Activated T-cell treated with anti-CD3 and anti-CD28 coated beads for 4 hours (primary cell): ENCODE measurements at places on chromosomes 12 and 14.
A peak's percentile ranks its signal among the peaks of the same experiment; 100 is the strongest.

GRCh38 chr12:124736115-124737039, 127.3 kb downstream of the SCARB1 start:
- DNase-seq, result peak; percentile 50

DNA sequence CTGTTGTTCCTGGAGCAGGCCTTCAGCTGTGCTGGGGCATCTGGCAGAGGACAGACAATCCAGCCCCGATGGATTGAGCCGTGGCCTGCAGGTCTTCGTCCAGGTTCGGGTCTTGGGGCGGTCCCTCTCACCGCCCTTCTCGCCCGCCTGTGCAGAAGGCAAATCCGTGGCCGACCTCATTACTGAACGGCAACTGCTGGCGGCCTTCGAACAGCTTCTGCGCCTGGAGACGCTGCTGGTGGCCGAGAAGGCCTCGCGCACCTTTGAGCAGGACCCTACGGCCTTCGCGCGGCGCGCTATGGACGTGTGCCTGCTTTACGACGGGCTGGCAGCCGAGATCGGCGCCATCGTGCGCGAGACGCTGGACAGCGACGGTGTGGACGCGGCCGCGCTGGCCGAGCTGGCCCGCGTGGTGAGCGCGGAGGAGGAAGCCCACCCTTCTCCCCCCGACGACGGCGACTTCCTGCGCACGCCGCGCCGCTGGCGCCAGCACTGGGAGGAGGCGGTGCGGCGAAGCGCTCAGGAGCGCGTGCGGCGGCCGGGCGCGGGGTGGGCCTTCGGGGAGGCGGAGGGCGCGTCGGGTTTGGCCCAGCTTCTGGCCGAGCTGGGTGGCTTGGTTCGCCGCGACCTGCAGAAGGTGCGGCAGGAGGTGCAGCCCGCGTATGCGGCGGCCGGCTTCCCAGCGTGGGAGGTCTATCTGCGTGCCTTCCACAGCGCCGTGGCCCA, 7.6 kb downstream of the EXOC3L4 start:
- no peak for DNase-seq

GRCh38 chr12:26632756-26633155, 200.2 kb downstream of the ITPR2 start:
- no peak for DNase-seq

DNA sequence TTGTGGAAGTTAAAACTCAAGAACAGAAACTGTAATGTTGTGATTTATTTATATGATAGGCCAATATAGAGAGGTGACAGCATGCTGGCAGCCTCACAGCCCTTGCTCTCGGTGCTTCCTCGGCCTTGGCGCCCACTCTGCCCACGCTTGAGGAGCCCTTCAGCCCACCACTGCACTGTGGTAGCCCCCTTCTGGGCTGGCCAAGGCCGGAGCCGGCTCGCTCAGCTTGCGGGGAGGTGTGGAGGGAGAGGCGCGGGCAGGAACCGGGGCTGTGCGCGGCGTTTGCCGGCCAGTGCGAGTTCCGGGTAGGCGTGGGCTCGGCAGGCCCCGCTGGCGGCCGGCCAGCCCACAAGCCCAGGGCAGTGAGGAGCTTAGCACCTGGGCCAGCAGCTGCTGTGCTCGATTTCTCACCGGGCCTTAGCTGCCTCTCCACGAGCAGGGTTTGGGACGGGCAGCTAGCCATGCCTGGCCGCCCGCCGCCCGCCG, 65.8 kb upstream of the SLC8A3 start:
- DNase-seq, result no peak

- DNase-seq, result no peak
These were observed 186.4 kb downstream of the MSRB3 start for GRCh38 chr12:65464930-65465329.

- DNase-seq, result no peak
These were observed 112.0 kb upstream of the TMCC3 start for GRCh38 chr12:94762259-94762942.

DNA sequence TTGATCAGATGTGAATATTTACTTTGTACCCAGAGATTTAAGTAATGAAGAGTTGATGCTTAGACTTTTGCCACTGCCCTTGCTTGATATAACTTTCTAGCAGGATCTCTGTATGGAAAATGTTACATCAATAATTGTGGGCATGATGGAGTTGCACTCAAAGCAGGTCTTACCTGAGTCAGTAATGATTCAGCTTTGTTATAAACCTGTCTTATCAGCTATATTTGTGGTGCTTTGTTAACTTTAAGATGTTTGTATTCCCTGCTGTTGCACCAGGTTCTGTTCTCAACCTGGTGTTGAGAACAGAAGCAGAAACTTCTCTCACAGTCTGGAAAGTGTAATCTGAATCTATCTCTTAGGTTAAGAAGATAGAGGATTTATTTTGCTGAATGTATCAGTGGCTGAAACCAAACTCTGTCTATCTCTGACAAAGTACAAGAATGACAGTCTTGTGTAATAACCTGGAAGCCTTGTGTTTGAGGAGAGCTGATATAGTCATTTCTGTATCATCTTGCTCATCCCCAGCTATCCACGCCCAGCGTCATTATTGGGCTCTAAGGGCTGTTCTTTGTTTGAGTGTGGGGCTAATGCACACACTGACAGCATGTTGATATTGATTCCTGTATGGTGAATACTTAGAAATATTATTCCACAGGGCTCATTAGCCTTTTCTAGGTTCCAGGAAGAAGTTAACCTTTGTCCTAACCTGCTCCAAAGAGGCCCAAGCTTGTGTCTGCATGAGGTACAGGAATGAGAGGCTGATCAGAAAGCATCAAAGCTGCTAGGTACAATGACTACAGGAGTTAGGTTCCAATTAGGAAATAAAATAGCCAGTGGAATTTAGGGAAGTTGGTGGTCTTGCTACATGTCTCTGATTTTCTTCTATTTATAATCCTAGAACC, 3.6 kb downstream of the AKAP6 start:
- no peak for DNase-seq

DNA sequence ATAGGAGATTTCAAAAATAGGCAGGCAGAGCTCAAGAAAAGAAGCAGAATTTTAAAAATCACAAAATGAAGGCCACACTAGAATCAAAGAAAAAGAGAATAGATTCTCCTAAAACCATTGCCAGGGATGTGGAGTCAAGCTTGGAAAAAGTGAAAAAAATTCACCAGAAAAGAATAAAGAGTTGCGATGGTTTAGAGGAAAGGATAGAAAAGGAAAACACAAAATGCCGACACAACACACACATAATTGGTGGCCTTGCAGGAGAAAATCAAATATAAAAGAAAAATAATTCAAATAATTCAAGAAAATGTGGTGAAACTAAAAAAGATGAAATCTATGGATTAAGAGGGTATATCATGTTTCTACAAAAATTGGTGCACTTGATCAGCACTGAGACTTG, 181.6 kb upstream of the C14orf180 start:
- no peak for DNase-seq

DNA sequence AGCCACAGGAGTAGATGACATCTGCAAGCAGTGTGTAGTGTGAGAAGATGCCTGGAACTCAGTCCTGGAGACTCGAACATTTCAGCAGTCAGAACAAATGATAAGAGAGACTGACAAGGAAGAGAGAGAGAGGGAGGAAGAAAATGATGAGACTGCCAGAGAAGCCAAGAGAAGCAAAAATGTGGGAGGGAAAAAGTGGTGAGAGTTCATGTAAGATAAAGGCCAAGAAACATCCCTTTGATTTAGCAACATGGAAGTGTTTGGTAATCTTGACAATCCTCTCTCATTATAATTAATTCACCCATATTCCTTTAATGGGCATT, 42.6 kb downstream of the LIMA1 start:
- no peak for DNase-seq

DNA sequence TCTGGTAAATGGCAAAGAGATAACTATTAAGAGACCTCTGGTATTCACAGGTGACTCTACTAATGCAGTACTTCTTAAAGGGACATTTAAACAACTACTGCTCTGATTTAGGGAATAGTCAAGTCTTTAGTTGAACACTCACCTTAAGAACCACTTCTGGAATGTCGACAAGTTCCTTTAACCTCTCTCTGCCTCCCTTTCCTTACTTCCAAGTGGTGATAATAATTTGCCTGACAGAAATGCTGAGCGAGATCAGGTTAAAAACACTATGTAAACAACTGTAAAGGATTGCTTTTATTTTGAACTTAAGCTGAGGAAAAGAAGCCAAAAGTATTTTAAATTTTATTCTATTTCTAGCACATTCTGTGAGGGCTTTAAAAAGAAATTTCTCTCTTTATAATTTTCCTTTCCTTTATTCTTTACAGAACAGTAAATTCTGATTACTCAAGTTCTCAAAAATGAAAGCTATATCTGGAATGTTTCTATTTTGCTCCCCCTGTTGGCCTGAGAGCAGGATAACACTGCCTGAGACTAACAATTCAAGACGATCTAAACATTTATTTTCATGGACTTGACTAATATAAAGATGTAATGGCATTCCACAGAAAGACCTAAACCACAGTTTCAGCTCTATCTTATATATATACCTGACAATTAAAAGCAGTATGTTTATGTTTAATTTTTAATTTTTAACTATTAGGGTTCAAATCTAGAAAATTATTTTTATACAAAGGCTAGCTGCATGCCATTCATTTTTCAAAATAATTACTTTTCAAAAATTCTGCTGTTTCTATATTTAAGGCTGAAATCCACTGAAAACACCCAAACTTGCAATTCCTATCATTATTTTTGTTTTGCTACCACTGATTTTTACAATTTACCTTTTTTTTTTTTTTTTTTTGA, 29.2 kb downstream of the ZCCHC8 start:
- no peak for DNase-seq

DNA sequence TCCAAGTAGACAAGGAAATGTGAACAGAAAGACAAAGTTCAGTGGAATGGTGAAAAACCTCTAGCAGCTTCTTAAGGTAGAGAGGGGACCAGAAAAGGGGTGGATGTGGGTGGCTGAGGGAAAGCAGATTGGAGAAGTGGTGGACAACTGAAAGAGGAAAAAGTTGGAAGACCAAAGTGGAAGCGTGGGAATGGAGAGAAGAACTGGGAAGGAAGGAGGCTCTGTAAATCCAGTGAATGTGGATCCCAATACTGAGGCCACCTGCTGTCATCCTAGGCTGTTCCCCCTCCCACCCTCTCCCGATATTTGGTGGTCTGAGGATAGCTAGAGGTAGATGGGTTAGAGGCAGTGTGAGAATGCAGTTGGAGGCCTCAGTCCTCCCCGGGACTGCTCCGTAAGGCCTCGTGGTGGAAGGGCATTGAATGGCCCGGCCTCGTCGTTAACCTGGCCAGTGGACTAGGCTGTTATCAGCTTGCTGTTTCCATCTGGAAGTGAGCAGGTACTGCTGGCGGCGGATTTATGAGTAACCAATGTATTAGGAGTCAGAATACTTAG, 822 bp upstream of the POU6F1 start:
- no peak for DNase-seq

DNA sequence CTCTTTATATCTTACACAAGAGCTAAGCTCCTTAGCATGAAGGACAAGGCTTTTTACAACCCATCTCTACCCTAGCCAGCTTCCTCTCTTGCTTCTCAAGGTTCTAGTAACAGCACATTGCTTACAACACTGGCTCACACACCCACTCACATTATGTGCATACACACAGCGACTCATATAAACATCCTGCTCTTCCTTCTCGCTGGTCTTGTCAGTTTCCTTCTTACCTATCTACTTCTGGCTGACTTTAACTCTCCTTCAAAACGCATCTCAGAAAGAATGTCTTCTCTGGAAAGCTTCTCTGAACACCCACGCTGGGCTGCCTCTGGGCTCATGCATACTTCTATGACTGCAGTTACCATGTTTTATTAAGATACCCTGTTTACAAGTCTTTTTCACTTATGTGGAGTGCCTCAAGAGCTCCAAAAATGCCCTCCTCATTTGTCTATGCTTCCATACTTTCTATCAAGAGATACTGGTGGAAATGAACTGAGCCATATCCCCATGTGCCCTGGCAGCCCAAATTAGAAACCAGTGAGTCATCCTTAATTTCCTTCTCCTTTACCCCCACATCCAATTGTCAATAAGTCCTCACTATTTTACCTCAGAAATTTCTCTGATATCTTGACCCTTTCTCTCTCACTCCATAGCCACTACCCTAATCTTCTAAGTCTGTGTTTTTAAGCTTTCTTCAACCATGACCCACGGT, 126.9 kb upstream of the KRAS start:
- peak; percentile 25 for DNase-seq

DNA sequence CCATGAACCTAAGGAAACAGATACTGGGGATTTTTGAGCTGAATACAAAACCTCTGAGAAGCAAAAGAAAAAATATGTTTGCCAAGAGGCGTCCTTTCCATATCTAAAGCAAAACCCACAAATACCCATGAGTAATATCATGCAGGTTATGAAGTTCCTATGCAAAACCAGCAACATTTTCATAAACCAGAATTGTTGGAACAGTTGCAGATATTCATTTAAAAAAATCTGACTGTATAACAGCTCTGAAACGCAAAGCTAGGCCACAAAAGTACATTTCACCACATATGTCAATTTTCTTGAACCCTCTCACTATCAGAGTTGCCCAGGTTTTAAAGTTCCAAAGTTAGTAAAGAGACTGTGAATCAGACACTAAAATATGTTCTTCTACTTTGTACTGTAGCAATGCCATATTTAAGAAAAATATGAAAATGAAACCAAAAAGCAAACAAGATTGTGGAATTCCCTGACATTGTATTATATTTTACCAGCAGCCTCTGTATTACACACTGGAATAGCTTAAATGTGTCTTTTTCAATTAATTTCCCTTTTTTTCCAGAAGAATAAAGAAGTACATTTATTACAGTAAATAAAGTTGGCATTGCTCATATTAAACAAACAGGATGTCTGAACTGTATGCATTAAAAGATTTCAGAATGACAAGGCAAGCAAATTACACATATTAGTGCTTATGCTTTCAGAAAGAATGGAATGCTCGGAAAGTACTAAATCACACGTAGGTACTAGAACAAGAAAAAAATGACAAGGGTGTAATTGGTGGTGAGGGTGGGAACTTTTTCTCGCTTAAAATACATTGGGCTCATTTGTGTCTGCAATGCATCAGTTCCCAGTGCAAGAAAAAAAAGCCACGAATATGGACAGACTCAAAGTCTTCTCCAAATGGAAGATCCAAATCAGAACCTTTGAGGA, 33.6 kb upstream of the HIF1A start:
- DNase-seq, result no peak

DNA sequence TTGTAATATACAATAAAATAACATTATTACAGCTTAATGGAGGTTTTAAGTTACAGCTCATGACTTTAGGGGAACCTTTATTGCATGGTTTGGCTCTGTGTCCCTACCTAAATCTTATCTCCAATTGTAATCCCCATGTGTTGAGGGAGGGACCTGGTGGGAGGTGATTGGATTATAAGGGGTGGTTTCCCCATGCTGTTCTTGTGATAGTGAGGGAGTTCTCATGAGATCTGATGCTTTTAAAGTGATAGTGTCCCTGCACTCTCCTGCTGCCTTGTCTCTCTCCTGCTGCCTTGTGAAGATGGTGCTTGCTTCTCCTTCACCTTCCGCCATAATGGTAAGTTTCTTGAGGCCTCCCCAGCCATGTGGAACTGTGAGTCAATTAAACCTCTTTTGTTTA, 132.1 kb upstream of the SYT1 start:
- no peak for DNase-seq

GRCh38 chr14:94394025-94394493, 5.7 kb upstream of the SERPINA1 start:
- no peak for DNase-seq

DNA sequence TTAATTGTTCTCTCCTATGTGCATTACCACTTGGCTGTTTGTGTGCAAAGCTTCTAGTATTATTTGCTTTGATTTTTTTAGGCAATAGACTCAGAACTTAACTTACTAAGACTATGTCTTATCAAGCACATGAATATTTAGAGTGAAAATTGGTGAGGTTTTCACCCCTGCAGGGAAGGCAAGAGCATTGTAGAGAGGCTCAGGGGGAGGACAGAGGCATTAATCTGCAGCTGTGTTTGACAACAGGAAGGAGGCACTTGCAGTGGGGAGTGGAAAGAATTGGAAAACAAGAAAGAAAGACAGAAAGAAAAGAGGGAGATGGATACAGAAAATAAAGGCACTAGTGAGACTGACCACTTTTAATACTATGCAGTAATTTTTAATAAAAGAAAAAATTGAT, 431.6 kb downstream of the PDZRN4 start:
- no peak for DNase-seq
